ENCODE measurements at places on chromosomes 2 and 18. TPM values are rescaled to one million over a fixed set of nuclear protein-coding genes. Genes with fewer than 3 reads are reported as not detected.
A peak's percentile ranks its signal among the peaks of the same experiment; 100 is the strongest.

Gene TEX44
- not detected for total RNA-seq

- H3K27me3 ChIP-seq = no peaks in the 10 kb centered on the region
- H3K4me1 ChIP-seq = peaks cover 5% of the 10 kb centered on the region
- H3K4me3 ChIP-seq = no peak overlapping the region
- peaks cover 59% of the 10 kb centered on the region for H3K36me3 ChIP-seq
- no peak overlapping the region for H3K27ac ChIP-seq
Observed at GRCh38 chr18:76937597-76937996, 115.2 kb downstream of the ZNF236 start.

GRCh38 chr2:152012697-152013096 lies 86.1 kb downstream of the CACNB4 start:
- no peaks in the 10 kb centered on the region for H3K36me3 ChIP-seq
- no peak overlapping the region for H3K27ac ChIP-seq
- H3K4me3 ChIP-seq = no peak overlapping the region
- H3K4me1 ChIP-seq = no peaks in the 10 kb centered on the region
- H3K27me3 ChIP-seq = no peaks in the 10 kb centered on the region

Gene EPC2
- 16.9 TPM for total RNA-seq

- DNase-seq = no peak
- H3K4me1 ChIP-seq = no peaks in the 10 kb centered on the region
- no peak overlapping the region for H3K27ac ChIP-seq
- H3K4me3 ChIP-seq = no peak overlapping the region
- no peaks in the 10 kb centered on the region for H3K27me3 ChIP-seq
Observed at GRCh38 chr18:13354402-13354801, 135.8 kb downstream of the LDLRAD4 start.

- H3K27ac ChIP-seq = no peak overlapping the region
- DNase-seq = no peak
- H3K4me1 ChIP-seq = no peaks in the 10 kb centered on the region
- H3K4me3 ChIP-seq = no peak overlapping the region
- no peaks in the 10 kb centered on the region for H3K36me3 ChIP-seq
Observed at GRCh38 chr2:196959281-196959680, 32.8 kb upstream of the PGAP1 start.

DNA sequence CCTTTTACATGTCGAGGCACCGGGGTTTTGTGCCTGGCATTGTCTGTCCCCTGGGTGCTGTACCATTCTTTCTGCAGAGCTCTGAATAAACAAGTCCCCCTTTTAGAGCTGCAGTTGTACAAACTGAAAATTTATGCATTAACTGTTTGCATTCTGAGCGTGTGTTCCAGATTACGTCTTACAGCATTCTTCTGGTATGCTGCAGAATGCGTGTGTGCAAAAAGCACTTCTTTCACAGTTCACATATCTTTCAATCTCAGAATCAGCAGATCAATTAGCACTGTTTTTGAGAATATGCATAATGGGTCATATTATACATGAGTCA lies 27.5 kb downstream of the MEIS1 start:
- H3K27ac ChIP-seq = no peak overlapping the region
- H3K27me3 ChIP-seq = no peaks in the 10 kb centered on the region
- no peak overlapping the region for H3K4me3 ChIP-seq

DNA sequence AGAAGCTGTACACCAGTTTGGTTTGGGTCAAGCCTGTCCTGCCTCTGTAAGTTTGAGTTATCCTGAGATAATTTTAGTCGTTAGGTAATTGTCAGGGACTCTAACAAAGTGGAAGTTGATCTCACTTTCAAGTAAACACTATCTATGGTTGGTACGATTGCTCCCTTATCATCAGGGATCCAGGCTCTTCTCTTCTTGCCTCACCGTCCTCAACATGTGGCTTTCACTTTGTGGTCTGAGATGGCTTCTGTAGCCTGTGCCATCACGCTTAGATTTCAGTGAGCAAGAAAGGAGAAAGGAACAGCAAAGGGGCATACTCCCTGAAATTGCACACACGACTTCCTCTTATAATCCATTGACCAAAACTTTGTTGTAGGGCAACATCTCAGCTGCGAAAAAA lies 115.6 kb downstream of the CTAGE1 start:
- H3K4me3 ChIP-seq = no peak overlapping the region
- DNase-seq = no peak
- H3K27ac ChIP-seq = no peak overlapping the region
- H3K36me3 ChIP-seq = no peaks in the 10 kb centered on the region
- H3K27me3 ChIP-seq = no peaks in the 10 kb centered on the region
- H3K4me1 ChIP-seq = no peaks in the 10 kb centered on the region

- H3K27me3 ChIP-seq = peaks cover 10% of the 10 kb centered on the region
- no peak for DNase-seq
- no peaks in the 10 kb centered on the region for H3K36me3 ChIP-seq
- no peaks in the 10 kb centered on the region for H3K4me1 ChIP-seq
- H3K27ac ChIP-seq = no peak overlapping the region
Observed at GRCh38 chr18:59582395-59582794, 114.8 kb downstream of the CCBE1 start.

- H3K27me3 ChIP-seq = no peaks in the 10 kb centered on the region
- no peak overlapping the region for H3K27ac ChIP-seq
- H3K4me3 ChIP-seq = no peak overlapping the region
- H3K36me3 ChIP-seq = no peaks in the 10 kb centered on the region
Observed at GRCh38 chr18:13185675-13186198, 32.8 kb upstream of the LDLRAD4 start.

Gene GTF2A1L
- not detected for total RNA-seq

- no peaks in the 10 kb centered on the region for H3K27me3 ChIP-seq
- no peaks in the 10 kb centered on the region for H3K4me1 ChIP-seq
- H3K4me3 ChIP-seq = no peak overlapping the region
- H3K27ac ChIP-seq = no peak overlapping the region
Observed at GRCh38 chr2:55772109-55772980, 78.7 kb upstream of the PNPT1 start.

Gene CERS6
- 18.1 TPM for total RNA-seq

Gene SERPINB3
- total RNA-seq = not detected

- DNase-seq = no peak
- no peaks in the 10 kb centered on the region for H3K4me1 ChIP-seq
- H3K36me3 ChIP-seq = no peaks in the 10 kb centered on the region
- H3K27ac ChIP-seq = no peak overlapping the region
Observed at GRCh38 chr2:119629323-119629825, 49.6 kb upstream of the TMEM177 start.

Gene GPAT2
- total RNA-seq = 7.8 TPM

DNA sequence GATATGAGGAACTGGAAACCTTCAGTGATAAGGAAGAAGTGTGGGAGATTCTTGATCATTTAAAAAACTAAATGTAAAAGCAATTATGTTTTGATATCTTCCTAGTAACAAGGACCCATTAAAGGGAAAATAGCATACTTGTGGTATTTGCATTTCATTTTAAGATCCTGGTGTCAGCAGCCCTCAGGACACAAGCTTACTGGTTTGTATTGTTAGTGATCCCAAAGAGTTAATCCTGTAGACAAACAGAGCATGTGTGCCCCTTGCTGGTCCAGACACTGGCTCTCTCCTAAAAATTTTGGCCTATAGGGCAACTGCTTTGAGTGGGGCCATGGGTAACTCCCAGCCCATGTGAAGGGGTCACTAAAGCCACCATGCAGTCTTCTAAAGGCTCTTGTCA lies 101.1 kb upstream of the TFCP2L1 start:
- H3K27ac ChIP-seq = peak overlapping the region; percentile 67
- H3K36me3 ChIP-seq = peaks cover 17% of the 10 kb centered on the region
- peaks cover 5% of the 10 kb centered on the region for H3K4me1 ChIP-seq
- no peaks in the 10 kb centered on the region for H3K27me3 ChIP-seq
- no peak overlapping the region for H3K4me3 ChIP-seq

- no peaks in the 10 kb centered on the region for H3K27me3 ChIP-seq
- H3K27ac ChIP-seq = no peak overlapping the region
- no peak overlapping the region for H3K4me3 ChIP-seq
- peaks cover 72% of the 10 kb centered on the region for H3K4me1 ChIP-seq
Observed at GRCh38 chr2:36379710-36380448, 24.3 kb downstream of the CRIM1 start.

GRCh38 chr2:172993931-172994717 lies 81.5 kb upstream of the MAP3K20 start:
- H3K27me3 ChIP-seq = no peaks in the 10 kb centered on the region
- no peak for DNase-seq
- no peak overlapping the region for H3K27ac ChIP-seq

GRCh38 chr2:73859721-73860586 lies 31.2 kb downstream of the STAMBP start:
- H3K27ac ChIP-seq = no peak overlapping the region
- H3K27me3 ChIP-seq = no peaks in the 10 kb centered on the region
- no peaks in the 10 kb centered on the region for H3K4me1 ChIP-seq
- H3K4me3 ChIP-seq = no peak overlapping the region
- DNase-seq = no peak

Gene CDK15
- 0.34 TPM for total RNA-seq

DNA sequence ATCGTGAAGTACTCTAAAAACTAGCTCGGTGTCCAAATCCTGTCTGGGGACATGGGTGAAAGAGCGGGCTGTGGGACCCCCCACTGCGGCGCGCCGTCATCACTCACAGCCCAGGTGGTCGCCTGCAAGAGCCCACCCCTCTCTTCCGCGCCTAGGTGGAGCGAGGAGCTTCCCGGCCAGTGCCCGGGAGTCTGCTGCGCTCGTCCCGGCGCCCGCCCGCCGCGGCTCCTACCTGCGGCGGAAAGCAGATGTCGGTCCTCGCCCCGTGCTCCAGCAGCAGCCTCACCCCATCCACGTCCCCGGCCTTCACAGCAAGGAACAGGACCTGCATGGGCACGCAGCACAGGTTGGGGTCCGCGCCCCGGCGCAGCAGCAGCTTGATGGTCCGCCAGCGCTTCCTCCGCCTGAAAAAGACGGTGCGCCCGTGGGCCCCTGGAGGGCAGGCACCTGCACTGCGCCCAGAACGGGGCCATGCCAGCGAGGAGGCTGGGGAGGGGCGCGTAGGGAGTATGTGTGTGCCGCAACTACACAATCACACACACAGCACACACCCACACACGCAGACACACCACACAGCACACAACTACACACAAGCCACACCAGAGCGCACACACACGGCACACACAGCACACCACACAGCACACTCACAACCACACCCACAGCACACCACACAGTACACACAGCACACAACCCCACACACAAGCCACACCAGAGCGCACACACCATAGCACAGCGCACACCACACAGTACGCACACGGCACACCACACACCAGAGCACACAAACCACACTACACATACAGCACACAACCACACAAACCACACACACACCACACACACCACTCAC lies 37.4 kb downstream of the ANKMY1 start:
- H3K4me3 ChIP-seq = no peak overlapping the region
- H3K36me3 ChIP-seq = peaks cover 4% of the 10 kb centered on the region
- H3K27ac ChIP-seq = no peak overlapping the region
- no peak for DNase-seq

DNA sequence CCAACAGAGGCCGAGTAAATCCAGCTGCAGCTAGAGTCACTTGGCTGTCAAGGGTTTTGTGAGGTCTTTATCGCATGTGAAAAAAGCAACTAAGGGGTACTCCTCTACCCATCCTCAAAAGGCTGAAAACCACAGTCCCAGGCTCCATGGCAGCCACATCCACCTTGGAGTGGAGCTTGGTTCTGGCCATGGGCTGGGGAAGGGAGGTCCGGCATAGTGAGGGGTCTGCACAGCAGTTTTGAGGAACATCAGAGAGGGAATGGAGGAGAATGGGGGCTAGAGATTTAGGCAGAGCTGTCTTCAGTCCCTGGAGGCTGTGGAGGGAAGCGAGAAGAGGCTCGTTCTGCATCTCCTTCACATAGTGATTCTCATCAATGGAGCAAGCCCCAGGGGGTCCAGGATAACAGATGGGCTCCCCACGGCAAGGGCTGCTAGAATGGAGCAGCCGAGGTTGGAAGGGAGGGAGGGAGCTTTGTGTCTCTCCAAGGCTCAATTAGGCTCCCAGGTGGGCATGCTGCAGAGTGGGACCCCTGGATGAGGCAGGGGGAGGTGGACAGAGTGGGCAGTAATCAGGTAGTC lies 21.0 kb downstream of the MROH2A start:
- no peak overlapping the region for H3K27ac ChIP-seq
- no peaks in the 10 kb centered on the region for H3K27me3 ChIP-seq
- H3K4me3 ChIP-seq = no peak overlapping the region
- no peak for DNase-seq
- H3K4me1 ChIP-seq = no peaks in the 10 kb centered on the region

Gene CELF4
- not detected for total RNA-seq

- DNase-seq = peak; percentile 1
- peaks cover 18% of the 10 kb centered on the region for H3K36me3 ChIP-seq
- no peaks in the 10 kb centered on the region for H3K27me3 ChIP-seq
- H3K4me1 ChIP-seq = no peaks in the 10 kb centered on the region
Observed at GRCh38 chr18:79476918-79477571, 81.3 kb downstream of the NFATC1 start.

Gene SLC5A6
- 16.8 TPM for total RNA-seq

GRCh38 chr2:231512222-231512621 lies 18.0 kb downstream of the NMUR1 start:
- peaks cover 12% of the 10 kb centered on the region for H3K36me3 ChIP-seq
- H3K27me3 ChIP-seq = no peaks in the 10 kb centered on the region
- H3K4me3 ChIP-seq = no peak overlapping the region

Gene DLGAP1
- 0.17 TPM for total RNA-seq

DNA sequence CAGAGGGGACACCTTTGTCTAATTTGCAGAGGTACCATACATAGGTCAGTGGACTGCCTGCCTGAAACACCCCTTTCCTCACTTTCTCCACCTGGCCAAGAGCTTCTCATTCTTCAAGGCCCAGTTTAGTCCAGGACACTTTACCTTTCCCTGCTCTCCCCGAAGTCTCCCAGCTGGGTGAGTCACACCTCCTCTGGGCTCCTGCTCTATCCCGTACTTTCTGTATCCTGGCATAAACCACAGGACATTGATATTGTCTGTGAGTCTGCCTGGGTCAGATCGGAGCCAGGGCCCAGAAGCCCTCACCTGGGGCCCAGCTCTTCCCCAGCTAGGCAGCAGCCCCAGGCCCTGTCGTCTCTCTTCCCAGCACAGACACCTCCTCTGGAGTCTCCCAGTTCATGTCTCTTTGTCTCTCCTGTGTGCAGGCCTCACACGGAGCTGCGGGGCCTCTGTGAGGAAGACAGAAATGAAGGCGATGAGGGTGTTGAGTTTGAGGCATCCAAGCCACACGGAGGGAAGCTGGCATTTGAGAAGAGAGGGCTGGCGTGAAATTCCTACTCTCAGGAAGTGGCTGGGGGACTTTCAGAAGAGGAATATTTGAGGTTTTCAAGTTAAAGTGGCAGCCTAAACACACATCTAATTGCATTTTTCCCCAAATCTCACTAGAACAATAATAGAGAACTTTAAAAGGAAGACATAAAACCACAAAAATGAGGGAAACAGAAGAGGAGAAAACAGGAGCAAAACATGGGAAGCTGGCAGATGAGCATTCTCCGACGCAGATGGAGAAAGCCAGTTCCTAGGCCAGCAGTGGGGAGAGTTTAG lies 79.6 kb upstream of the LAPTM4A start:
- peaks cover 2% of the 10 kb centered on the region for H3K27me3 ChIP-seq
- H3K27ac ChIP-seq = no peak overlapping the region
- H3K4me3 ChIP-seq = no peak overlapping the region
- H3K36me3 ChIP-seq = no peaks in the 10 kb centered on the region
- H3K4me1 ChIP-seq = no peaks in the 10 kb centered on the region
